GM03348 (cell line): ENCODE measurements at places on chromosomes 1 and 21.

DNA sequence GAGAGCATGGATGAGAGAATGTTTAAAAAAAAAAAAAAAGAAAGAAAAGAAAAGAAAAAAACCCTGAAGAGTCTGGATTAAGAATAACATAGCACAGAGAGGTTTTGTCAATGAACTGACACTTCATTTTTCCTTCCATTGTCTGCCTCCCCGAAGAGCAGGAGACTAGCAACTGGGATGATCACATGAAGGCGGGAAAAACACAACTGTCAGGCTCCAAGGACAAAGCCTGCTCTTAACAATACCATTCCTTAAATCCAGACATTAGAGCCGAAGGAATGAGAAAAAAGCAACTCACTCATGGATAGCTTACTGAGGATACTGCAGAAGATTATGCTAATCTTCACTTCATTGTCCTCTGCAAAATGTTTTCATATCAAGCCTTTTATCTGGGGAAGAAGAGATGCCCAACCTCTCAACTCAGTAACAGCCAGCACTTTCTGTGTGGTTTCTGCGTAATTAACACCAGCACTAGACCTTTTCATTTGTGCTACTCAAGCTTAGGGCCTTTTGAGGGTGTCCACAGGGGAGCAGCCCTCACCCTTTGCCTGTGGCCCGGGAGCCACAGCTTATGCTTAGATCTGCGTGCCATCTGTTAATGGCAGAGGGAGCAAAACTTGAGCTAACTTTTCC lies 182.3 kb downstream of the BARHL2 start:
- DNase-seq: no peak

GRCh38 chr21:15222707-15223106 lies 157.9 kb upstream of the NRIP1 start:
- DNase-seq: no peak

- DNase-seq: no peak
Observed at GRCh38 chr1:185567440-185567839, 166.8 kb upstream of the HMCN1 start.

- DNase-seq: no peak
Observed at GRCh38 chr1:231629132-231629531, 2.5 kb downstream of the DISC1 start.
